ENCODE measurements at places on chromosomes 2 and 18.

DNA sequence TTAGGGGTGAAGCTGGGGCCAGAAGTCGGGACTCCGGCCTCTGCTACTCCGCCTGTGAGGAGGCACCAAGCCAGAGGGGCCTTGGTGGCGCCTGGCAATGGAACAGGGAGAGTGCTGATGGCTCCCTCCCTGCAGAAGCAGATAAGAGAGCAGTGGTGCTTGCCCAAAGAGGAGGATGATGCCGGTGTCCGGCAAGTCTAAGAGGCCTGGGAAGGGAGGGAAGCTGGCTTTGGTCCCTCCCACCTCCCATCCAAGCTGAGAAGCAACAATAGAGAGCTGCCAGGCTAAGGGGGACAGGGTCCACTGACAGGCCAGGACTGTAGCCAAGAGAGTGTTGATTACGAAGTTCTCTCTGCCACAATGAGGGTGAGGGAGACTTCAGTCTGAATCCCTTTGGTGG, 479.5 kb downstream of the TNS1 start:
- DNase-seq, result no peak

DNA sequence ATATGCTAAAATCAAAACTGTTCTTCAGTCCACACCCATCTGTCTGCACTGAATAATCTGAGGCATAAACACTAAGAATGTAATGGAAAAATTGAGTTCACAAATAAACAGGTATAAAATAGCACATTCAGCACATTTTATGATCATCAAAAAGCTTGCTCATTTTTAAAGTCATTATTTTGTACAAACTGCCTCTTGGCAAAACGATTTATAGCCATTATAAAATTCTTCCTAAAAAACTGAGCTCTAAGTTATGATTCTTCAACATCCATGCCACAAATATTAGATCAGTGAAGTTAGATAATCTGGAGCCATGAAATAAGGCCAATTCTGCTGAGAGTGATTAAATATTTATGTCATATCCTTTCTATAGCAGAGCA, 233.5 kb downstream of the DYM start:
- no peak for DNase-seq

- DNase-seq, result no peak
Observed at GRCh38 chr2:22536133-22536532, 848.8 kb upstream of the KLHL29 start.

- DNase-seq, result no peak
Observed at GRCh38 chr2:61165946-61166345, 4.0 kb downstream of the C2orf74 start.

DNA sequence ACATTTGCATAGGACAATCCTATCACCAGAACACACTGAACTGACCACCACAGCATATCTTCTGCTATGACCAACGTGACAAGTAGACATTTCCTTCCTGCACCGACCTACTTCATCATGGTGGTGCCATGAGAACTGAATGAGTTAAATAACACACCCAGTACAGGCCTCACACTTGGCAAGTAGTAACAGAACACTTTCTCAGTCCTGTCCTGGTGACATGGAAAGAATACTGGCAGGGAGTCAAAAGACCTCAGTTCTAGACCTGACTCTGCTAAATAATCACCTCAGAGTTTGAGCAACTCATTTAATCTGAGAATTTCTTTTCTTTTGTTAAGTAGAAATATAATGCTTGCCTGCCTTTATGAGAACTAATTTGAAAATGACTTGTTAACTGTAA, 186.3 kb upstream of the SMAD7 start:
- no peak for DNase-seq

DNA sequence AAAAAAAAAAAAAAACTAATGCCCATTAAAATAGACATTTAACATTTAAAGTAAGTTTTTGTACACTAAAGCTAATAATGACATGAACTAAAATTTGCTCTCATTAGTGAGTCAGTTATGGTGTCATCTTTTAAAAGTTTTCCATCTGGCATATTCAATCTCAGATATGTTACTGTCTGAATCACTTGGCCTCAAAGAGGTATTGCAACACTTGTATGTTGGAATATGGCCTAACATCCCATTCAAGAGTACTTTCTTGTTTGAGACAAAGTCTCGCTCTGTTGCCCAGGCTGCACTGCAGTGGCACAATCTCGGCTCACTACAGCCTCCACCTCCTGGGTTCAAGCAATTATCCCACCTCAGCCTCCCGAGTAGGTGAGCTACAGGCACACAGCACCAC, 169.7 kb downstream of the TMEM163 start:
- no peak for DNase-seq

DNA sequence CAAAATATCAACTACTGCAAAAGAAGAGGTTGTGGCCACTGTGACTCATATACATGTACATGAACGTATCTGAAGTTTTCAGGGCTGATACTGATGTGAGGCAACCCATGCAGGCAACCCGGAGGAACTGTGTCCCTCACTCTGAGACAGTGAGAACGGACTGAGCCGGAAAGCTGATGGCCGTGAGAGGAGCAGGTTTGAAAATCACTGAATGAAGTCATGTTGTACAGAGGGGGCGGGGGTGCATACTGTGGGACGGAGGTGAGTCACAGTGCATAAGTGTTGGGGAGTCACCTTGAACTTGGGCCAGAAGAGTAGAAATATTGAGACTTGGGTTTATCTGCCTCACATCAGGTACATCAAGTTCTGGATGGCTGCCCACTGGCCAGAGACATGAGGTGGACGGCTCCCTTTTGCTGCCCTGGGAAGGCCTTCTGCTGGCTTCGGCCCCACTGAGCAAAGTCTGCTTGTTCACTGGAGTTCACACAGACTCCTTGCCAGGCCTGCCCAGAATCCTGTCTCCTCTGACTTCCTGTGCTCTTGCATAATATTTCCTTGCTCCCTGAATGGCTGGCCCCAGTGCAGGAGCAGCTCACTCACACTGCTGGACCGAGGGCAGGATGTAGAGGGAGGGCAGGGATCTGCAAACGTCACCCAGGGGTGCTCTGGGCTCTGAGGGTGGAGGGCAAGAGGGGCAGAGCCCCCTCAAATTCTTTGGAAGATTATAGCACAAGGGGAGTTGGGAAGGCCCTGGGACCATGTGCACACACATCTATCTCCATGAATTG, 18.1 kb downstream of the EPAS1 start:
- no peak for DNase-seq
